Right lung (tissue), 10 donors: ENCODE measurements at places on chromosomes 2 and 18.

DNA sequence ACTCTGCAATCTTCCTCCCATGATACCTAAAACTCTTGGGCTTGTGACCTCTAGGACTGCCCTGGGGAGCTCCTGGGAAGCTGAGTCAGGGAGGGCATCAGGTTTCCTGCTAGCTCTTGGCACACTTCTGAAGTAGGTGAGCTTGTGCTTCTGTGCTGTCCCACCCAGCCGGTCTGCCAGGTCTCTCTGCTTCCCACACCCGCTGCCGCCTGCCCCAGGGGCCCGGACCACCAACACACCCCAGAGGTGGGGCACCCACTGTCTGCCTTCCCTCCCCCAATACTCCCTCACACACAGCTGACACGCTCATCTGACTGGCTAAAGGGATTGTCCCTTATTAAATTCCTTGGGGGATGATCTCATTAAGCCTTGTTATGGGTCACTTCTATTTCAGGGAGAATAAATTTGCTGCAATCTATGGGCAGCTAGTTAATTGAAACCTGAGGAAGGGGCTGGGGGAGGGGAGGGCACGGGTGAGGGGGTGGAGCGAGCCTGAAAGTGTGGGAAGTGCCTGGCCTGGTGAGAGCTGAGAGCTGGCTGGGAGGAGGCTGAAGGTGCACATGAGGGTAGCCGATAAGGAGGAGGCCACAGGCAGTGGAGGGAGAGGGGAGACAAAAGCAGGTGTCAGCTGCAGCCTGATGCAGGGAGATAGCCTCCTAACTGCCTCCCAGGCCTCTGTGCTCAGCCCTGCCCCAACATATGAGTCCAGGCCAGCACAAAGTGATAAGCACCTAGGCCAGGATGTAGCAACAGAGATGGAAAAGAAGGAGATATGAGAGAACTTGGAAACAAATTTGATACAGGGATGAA lies 48.8 kb downstream of the HAUS1 start:
- DNase-seq, result peak; percentile 40

GRCh38 chr18:79354350-79354749 lies 41.4 kb upstream of the NFATC1 start:
- no peak for DNase-seq

GRCh38 chr2:162574615-162575452 lies 230.9 kb downstream of the GCA start:
- no peak for DNase-seq

DNA sequence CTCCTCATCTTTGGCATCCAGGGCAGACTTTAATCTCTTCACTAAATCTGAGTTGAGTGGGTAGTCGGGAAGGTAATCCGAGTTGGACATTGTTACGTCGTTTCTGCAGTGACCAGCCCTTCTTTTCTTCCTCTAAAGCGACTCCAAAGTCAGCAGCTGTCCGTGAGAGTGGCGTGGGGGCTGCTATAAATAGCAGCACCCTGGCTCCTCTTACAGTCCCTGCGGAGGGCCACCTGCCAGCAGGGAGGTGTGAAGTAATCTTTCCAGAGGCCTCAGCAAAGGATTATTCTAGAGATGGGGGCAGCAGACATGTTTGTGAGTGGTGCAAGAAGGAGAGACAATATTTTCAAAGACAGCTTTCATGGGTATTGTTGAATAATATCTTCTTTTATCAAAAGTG lies at the start of gene ASB18:
Gene ASB18 (minus strand): TSS at position 151 of the 400 bp plus-strand sequence. CDS start 61 bp downstream, at position 90.
- DNase-seq, result no peak

- no peak for DNase-seq
Measured at GRCh38 chr2:219630770-219631405, 3.5 kb downstream of the SLC4A3 start.

GRCh38 chr2:177542396-177542795 lies 149.8 kb downstream of the AGPS start:
- no peak for DNase-seq

- DNase-seq, result no peak
Measured at GRCh38 chr2:85794491-85795121, 40.8 kb downstream of the ATOH8 start.

GRCh38 chr2:8977758-8978157 lies 25.7 kb downstream of the MBOAT2 start:
- DNase-seq, result no peak

GRCh38 chr2:69639266-69639665 lies 4.3 kb downstream of the AAK1 start:
- DNase-seq, result no peak

- no peak for DNase-seq
Measured at GRCh38 chr2:233091595-233092375, 31.6 kb downstream of the INPP5D start.

GRCh38 chr18:70293166-70293565 lies 4.3 kb downstream of the SOCS6 start:
- DNase-seq, result no peak

DNA sequence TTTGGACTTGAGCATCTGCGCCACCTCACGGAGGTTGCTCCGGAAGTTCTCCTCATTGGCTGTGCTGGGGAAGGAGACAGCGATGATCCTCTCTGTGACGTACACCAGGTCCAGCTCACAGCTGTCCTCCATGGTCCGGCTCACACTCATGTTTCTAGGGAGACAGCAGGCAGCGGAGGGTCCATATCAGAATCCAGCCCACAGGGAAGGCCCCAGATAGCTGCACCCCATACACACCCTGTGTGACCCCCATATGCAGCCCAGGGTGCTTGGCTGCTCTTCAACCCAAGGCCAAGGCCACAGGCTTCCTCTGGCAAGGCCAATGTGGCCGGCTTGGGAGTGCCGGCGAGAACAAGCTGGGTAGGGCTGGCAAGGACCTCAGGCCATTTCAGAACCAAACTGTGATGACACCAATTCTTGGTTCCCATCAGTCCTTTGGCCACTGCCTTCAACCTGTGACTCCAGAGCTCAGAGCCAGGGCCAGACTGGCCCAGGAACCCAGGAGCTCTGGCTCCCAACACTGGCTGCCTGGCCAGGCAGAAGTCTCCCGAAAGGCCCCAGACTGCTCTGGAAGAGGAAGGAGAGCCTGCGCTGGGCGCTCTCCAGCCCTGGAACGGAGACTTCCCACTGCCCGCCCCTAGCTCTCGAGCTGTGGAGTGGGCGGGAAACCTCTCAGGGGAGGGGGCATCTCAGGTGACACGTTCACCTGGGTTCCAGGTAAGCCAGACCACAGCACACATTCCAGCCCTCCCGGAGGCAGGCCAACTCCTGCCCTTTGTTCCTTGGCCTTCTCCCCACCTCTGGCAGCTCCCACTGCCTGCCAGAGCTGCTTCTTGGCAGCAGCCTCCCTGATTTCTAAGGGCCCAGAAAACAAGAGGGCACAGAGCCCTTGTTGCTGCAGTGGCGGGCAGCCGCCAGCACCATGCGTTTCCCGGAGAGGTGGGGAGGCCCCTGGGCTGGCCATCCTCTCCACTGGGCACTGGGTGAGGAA lies 104.7 kb downstream of the TNS1 start:
- no peak for DNase-seq

GRCh38 chr2:21860907-21861306 lies 737.1 kb downstream of the TDRD15 start:
- DNase-seq, result no peak

GRCh38 chr2:230666446-230666845 lies 46.2 kb upstream of the CAB39 start:
- no peak for DNase-seq

GRCh38 chr2:241637795-241638660 lies 535 bp downstream of the ATG4B start:
- DNase-seq, result no peak

DNA sequence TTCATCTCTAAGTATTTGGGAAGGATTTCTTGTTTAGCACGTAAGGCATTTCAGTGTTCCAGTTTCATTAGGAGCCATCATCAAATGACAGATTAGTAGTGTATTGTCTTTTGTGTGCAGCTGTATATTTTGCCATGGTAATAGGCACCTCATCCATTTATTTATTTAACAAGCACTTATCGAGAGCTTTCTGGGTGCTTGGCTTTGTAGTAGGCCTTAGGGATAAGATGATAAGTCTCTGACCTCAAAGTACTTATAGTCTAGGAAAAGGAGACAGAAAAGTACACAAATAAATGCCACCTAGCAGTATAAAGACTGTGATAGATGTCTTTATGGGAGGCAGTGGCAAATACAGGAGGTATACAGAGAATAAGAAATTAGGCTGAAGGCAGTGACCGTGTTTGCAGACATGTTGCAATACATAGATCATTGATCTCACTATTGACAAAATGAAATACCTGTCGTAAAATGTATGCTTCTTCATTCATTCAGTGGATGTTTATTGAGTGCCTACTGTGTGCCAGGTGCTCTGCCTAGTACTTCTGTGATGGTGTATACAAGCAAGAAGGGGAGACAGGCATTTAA lies 265.9 kb downstream of the SETBP1 start:
- no peak for DNase-seq

DNA sequence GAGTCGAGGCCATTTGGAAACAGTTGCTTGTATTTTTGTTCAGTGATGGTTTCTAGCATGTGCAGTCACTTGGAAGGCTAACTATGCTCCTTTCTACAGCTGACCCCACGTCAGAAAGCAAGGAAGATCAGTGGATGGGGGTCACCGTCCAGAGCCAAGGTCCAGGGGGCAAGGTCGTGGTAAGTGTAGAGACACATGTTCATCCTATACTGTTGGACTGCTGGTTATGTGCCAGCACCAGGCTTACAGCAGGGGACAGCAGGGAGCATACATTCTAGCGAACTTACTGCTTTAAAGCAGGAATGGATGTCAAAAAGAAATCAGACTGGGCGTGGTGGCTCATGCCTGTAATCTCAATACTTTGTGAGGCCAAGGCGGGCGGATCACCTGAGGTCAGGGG lies 40.0 kb downstream of the ITGA6 start:
- DNase-seq, result no peak

DNA sequence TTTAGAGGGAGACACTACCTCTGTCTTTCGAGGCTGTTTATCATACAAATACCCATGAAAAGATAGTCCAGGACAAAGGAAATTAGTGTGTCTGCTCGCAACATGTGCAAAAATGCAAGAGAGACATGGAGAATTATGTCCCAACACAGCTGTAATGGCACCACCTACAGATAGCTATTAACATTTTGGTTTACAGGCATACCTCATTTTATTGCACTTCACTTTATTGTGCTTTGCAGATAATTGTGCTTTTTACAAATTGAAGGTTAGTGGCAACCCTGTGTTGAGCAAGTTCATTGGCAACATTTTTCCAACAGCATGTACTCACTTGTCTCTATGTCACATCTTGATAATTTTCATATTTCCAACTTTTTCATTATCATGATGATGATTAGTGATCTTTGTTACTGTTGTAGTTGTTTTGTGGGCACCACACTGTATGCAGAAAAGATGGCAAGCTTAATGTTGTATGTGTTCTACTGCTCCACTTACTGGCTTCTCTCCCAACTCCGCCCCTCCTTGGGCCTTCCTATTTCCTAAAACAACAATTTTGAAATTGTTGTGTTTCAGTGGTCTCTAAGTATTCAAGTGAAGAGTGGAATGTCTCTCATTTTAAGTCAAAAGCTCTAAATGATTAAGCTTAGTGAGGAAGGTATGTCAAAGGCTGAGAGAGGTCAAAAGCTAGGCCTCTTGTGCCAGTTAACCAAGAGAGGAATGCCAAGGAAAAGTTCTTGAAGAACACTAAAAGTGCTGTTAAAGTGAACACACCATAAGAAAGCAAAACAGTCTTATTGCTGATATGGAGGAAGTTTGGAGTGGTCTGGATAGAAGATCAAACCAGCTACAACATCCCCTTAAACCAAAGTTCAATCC lies 52.0 kb downstream of the ANKRD12 start:
- no peak for DNase-seq

- no peak for DNase-seq
Measured at GRCh38 chr2:105756435-105756834, 11.7 kb downstream of the NCK2 start.

DNA sequence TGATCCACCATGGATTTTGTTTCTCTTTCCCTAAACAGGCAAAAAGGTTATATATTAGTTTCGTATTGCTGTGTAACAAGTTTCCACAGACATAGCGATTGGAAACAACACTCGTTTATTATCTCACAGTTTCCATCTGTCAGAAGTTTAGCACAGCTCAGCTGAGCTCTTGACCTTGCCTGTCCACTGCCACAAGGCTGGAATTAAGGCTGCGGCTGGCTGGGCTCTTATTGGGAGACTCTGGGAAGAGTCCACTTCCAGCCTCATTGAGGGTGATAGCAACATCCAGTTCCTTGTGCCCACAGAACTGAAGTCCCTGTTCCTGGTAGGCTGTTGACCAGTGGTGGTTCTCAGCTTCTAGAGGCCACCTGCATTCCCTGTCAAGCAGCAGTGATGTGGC lies 120.4 kb downstream of the TPGS2 start:
- no peak for DNase-seq

DNA sequence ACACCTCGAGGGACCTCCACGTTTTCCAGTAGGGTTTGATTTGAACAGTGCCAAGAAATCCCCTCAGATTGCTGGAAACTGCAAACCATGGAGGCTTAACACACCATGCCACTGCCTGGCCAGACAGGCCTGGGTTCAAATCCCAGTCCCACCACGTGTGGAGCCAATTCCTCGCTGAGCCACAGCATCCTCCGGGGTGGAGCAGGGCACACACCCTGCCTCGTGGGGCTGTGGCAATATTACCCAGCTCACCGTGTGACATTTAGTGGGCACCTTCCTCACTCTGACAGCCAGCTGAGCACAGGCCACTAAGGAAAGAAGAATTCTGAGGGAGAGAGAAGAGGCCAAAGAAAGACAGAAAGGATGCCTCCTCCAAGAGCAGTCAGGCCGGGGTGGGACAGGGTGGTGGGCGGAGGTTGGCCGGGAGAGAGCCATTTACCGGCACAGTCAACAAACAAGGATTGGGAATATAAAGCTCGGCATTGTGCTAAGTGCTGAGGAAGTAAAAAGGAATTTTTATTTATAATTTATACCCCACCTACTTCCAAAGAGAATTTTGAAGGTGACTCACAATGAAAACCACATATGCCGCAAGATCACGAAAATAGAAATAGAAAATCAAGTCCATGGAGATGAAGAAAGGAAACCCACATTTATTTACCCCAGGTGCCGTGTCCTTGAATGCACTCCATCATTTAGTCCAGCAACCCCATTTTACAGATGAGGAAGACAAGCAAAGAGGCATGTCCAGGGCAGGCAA lies 111.5 kb downstream of the MCFD2 start:
- no peak for DNase-seq

GRCh38 chr2:105425936-105426625 lies 27.2 kb upstream of the FHL2 start:
- DNase-seq, result no peak

DNA sequence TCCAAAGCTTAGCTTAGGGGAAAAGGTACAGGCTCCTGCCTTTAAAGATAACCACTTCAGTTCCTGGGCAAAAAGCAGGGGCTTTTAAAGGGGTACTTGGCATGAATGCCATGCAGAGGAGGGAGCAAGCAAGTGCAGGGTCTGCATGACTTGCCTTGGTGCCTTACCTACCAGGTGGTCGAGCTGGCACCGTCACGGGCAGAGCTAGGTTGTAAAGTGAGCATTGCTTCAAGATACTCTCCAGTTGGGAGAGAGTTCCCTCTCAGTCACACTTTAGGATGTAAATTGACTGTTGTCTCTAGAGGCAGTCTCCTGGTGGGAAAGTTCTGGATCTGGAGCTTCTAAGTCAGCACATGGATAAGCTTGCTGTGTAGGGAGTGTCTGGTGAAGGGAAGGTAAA lies 58.6 kb upstream of the MCFD2 start:
- DNase-seq, result no peak

- no peak for DNase-seq
Measured at GRCh38 chr2:127139766-127140165, 32.8 kb upstream of the BIN1 start.

- no peak for DNase-seq
Measured at GRCh38 chr2:226794196-226794661, 5.4 kb downstream of the IRS1 start.

- DNase-seq, result no peak
Measured at GRCh38 chr2:16643099-16643498, 22.5 kb downstream of the CYRIA start.

- DNase-seq, result no peak
Measured at GRCh38 chr18:28768791-28769768, 592.1 kb upstream of the CDH2 start.
